C1 segment of cervical spinal cord (tissue), 14 donors: ENCODE measurements at places on chromosomes 7 and 10.

GRCh38 chr7:121800916-121801675 is 71.9 kb upstream of the PTPRZ1 start:
- DNase-seq: no peak

- DNase-seq: no peak
Measured at GRCh38 chr10:110421512-110422138, 76.1 kb upstream of the DUSP5 start.

GRCh38 chr10:87761153-87761552 is 56.9 kb downstream of the ATAD1 start:
- DNase-seq: no peak

GRCh38 chr7:146117576-146117975 is 975 bp downstream of the CNTNAP2 start:
- DNase-seq: no peak

DNA sequence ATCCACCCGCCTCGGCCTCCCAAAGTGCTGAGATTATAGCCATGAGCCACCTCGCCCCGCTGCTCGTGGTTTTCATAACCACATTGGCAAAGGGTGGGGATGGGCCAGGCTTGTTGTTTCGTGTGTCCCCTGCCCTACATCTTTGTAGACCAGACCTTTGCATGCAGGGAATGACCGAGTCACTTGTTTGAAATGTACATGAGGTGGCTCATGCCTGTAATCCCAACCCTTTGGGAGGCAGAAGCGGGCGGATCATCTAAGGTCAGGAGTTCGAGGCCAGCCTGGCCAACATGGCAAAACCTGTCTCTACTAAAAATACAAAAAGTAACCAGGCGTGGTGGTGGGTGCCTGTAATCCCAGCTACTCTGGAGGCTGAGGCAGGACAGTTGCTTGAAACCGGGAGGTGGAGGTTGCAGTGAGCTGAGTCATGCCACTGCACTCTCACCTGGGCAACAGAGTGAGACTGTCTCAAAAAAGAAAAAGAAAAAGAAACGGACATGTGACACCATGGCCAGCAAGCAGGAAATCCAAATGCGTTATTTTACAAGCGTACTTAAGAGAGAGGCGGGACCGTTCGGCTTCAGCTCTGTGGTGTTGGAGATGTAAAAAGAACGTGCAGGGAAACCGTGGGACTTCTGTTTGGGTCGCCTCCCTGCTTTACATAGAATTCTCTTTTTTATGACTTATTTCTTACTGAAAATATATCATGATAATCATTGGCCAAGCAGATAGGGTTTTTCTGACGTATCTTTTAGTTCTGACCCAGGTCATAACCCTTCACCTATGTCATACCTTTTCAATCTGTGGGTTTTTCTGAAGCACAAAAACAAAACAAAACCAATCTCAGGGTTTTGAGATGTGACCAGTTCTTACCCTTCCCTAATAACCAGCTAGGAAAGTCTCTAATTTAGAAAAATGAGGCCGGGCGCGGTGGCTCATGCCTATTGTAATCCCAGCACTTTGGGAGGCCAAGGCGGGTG is 45.1 kb downstream of the WIPI2 start:
- DNase-seq: no peak

- no peak for DNase-seq
Measured at GRCh38 chr10:62540389-62540788, 166.2 kb downstream of the ZNF365 start.

- DNase-seq: no peak
Measured at GRCh38 chr10:70899096-70899495, 10.7 kb upstream of the PCBD1 start.

GRCh38 chr7:28992798-28993197 is 34.7 kb upstream of the TRIL start:
- no peak for DNase-seq

GRCh38 chr7:22121702-22122474 is 176.2 kb upstream of the CDCA7L start:
- no peak for DNase-seq

GRCh38 chr7:5237286-5237685 is 45.5 kb upstream of the SLC29A4 start:
- peak; percentile 73 for DNase-seq

DNA sequence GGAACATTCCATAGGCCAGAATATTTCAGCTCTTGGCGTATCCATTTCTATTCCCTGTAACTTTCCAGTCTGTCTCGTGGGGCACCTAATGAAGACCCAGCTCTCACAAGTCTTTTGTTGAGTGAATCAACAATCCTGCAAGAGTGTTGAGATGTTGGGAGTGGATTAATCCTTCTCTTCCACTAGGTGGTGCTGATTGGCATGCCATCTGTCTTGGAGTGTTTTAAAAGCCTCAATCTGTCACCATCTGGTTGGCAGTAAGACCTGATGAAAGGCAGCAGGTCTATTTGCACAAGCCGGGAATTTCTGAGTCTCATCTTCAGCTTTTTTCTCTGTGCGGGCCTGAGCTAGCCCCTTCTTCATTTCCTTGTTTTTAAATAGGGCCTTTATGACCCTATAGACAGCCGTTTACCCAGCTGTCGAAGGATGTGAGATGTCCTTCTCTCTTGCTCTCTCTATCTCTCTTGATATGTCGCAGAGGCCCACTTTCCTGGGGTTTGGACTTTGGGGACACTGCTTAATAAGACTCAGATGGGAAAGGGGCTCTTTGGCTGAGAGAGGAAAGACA is 180.5 kb downstream of the ZNF365 start:
- DNase-seq: no peak

- no peak for DNase-seq
Measured at GRCh38 chr10:109207361-109207760, 716.0 kb downstream of the XPNPEP1 start.

DNA sequence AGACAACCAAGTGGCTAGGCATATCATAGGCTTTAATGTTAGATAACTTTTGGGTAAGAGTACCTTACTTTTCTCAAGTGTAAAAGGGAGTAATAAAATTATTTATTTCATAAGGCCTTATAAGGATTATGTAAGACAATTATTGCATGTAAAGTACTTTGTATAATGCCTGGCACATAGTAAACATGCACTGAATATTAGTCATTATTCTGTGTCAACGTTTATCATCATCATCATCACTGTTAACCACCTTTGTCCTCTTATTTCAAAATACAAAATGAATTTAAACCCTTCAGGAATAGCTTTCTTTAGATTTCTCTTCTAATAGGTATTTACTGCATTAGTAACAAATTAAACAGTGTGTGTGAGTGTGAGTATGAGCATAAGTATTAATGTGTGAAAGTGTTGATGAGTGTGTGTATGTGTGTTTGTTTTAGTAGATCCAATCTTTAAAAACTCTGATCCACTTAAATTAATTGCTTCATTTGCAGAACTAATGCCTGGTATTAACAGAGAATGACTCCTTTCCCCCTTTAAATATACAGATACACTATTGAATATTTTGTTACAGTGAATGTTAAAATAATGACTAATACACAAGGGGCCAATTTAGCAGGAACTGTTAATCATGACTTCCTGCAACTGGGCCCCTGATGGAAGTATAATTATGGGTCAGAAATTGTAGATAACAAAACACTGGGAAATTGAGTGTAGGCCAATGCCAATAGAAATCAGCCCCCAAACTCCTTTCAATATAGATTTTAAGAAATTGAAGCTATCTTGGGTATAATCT is 213.3 kb upstream of the FZD8 start:
- DNase-seq: no peak

- DNase-seq: no peak
Measured at GRCh38 chr7:143385891-143386781, 5.0 kb downstream of the ZYX start.

GRCh38 chr7:25964483-25964991 is 187.5 kb upstream of the NFE2L3 start:
- DNase-seq: no peak

DNA sequence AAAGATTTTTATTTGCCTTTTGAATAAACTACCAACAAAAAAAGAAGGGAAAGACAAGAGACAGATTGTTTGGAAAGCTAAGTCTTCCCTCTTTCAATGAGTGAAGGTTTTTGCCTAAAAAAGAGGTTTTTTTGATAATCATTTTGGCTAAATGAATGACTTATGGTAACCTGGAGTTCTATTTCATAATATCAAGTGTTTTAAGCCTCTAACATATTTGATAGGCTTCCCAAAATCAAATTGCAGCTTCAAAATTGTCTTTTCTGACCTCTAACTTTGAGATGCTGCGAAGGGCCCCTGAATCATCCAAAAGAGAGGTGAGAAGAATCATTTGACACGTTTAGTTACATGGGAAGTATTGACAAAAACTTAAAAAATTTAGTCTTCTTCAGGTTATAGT is 53.0 kb upstream of the NAMPT start:
- DNase-seq: no peak

GRCh38 chr7:131007439-131008330 is 273.7 kb upstream of the KLF14 start:
- DNase-seq: no peak

DNA sequence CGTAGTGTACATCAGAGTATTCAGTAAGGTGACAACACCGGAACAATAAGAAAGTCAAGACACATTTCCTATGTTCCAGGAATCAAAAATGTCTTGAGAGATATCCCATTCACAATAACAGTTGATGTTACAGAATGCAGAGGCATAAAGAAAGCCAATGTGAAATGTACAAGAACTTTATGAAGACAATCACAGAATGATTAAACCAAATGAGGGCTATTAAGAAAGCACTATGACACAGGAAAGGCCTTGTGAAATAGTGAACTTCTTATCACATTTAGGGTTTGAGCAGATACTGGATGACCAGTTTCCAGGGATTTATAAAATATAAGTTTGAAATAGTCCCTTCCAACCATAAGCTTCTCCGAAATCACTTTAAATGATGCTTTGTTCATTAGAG is 52.7 kb downstream of the VWDE start:
- DNase-seq: no peak

DNA sequence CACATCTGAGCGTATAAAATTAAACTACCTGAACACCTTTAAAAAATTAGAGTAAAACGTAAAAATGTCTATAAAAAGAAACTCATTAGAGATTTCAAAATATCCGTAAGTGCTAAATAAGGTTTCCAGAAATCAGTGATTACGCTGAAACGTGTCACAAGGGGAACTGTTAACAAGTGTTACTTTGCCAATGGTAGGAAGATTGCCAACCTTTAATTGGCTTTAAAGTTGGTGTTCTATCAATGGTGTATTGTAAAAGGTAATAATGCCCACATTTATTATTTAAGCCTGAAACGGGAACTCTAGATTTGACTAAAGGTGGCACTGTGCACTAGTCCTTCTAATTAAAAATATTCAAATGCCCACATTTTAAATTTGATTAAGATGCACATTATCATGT is 37.8 kb upstream of the HIBADH start:
- no peak for DNase-seq

DNA sequence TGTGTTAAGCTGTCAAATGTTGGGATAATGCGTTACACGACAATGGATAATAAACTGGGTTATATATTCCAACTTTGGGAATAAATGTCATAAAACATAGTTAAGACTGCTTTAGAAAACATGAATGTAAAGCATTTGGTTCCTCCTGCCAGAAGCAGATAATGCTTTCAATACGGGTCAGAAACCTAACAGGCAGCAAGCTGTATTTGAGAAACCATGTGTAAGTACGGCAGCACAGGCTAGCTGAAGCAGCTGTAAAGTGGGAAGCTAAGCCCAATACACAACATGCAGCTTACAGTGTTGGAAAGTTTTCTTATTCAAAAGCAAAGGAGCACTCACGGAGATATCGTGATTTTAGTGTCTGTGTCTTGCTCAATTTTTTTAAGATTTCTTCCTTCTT is 46.5 kb downstream of the MALSU1 start:
- DNase-seq: no peak

GRCh38 chr7:33262476-33262875 is 133.1 kb downstream of the BBS9 start:
- no peak for DNase-seq

DNA sequence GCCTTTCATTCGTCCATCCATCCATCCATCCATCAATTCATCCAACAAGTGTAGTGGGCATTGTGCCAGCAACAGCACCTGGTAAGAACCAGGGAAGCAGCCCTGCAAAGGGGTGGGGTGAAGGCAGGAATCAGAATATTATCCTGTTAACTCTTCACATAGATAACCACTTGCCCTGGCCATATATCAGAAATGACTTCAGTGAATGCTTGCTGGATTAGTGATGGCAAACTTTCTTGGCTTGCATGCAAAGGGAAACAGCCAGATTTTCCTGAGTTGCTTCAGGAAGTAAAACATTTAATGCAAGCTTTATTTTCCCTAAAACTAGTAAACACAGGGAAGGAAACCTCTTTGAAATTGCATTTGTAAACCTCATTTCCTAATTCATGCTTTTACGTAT is 743 bp downstream of the OR2A5 start:
- no peak for DNase-seq

GRCh38 chr7:66948480-66949109 is 27.6 kb downstream of the TMEM248 start:
- DNase-seq: no peak

DNA sequence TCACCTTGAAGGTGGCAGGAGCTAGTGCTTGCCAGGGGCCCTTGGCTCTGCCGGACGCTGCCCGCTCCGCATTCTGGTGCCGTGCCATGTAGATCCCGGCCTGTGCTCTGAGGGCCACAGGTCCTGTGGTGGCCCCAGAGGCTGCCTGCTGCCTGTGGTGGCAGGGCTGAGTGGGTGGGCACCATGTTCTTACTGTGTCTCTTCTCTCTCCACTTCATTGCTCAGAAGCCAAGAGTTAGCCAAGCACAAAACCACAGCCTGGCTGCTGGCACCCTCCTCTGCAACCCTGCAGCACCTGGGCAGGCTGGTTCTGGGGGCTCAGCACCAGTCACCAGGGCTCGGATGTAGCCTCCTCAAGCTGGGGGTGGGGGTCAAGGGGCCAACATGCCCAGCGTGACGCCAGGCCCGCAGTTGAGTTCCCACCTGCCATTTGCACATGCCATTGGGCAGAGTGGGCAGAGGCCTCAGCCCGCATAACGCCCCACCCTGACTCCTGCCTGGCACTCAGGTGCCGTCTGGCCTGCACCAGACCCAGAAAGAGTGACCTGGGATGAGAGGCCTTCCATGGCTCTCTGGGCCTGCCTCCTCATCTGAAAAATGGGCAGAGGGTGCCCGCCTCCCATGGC is 16.3 kb downstream of the ZMIZ1 start:
- no peak for DNase-seq
